Stimulated activated memory B cell treated with anti-CD40 and anti-IgM and Interleukin-4, amounts not matched to agents 10 μg/mL and 1 μg/mL and 100 μg/mL, for 72 hours (primary cell): ENCODE measurements at places on chromosomes 12 and 14.

DNA sequence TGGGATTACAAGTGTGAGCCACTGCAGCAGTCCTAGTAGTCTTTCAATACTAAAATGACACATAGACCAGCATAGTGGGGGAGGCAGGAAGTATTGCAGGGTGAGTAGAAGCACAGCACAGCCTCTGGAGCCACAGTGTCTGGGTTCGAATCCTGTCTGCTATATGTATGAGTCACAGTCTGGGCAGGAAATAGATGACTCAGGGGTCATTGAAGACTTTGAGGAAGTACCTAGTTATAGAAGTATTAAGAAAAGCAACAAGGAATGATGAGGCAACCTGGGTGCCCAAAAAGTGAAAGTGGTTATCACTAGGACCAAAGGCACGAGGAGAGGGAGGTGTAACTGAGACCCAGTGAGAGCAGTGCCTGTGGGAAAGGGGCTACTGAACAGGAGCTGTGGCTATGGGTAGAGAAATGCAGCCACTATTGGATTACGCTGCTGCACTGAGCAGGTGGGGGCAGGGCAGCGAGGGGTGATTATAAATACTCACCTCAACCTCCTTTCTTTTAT, 124.0 kb downstream of the PDE3A start:
- H3K4me1 ChIP-seq, result peaks cover 4% of the 10 kb centered on the region
- H3K27ac ChIP-seq, result no peak overlapping the region
- no peaks in the 10 kb centered on the region for H3K27me3 ChIP-seq
- H3K4me3 ChIP-seq, result no peak overlapping the region
- no peaks in the 10 kb centered on the region for H3K36me3 ChIP-seq

GRCh38 chr12:116636608-116637519, 77.7 kb downstream of the MAP1LC3B2 start:
- H3K36me3 ChIP-seq, result no peaks in the 10 kb centered on the region
- H3K27ac ChIP-seq, result no peak overlapping the region
- H3K27me3 ChIP-seq, result peaks cover 58% of the 10 kb centered on the region

DNA sequence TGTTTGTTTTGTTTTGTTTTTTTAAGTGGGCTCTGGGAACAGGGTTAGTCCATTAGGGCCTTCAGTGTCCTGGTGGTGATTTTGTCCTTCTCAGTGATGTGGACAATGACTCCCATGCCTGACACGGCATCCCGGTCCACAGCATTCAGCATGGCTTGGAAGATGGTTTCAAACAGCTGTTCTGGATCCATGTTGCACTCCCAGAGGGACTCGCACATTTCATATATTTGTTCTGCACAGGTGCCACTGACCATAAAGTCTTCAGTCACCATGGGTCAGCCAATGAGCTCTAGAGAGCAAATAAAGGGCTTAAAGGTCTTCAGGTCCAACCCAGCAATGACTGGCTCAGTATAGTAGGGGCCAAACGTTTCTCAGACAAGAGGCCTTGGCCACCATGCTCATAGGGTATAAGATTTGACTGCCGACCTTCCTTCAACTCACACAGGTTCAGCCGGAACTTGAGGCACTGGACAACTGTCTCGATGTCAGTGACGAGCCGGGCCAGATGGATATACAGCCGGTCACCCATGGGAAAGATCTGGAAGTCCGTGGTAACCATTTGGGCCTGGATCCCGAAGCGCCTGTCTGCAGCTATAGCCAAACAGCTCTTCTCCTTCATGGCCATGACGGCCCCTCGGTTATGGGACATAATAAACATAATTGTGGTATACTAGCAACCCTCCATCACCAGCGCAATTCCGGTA, 18.0 kb downstream of the OR10P1 start:
- no peak for ATAC-seq
- H3K4me1 ChIP-seq, result peaks cover 6% of the 10 kb centered on the region
- H3K27ac ChIP-seq, result no peak overlapping the region
- no peak overlapping the region for H3K4me3 ChIP-seq
- peaks cover 9% of the 10 kb centered on the region for H3K36me3 ChIP-seq
- H3K27me3 ChIP-seq, result no peaks in the 10 kb centered on the region

DNA sequence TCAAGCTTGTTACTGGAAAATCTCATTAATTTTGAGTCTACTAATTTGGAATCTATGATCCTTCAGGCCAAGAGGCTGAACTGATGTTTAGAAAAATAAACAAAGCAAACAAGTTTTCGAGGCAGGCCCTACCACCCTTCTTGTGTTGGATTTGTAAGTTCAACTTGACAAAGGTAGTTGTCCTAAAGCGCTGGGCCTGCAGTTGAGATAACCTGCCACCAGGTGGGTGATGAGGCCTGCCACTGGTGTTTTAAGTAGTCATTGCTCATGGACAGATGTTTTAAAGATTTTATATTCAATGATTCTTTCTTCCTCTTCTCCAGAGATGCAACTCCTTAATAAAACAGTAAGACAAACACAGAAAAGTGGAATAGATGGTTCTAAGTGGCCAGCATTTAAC, 19.4 kb downstream of the ACVRL1 start:
- no peak for ATAC-seq
- no peak overlapping the region for H3K4me3 ChIP-seq
- peaks cover 16% of the 10 kb centered on the region for H3K27me3 ChIP-seq
- no peaks in the 10 kb centered on the region for H3K36me3 ChIP-seq
- peaks cover 37% of the 10 kb centered on the region for H3K4me1 ChIP-seq

- H3K27ac ChIP-seq, result no peak overlapping the region
- no peaks in the 10 kb centered on the region for H3K36me3 ChIP-seq
- no peak for ATAC-seq
- H3K27me3 ChIP-seq, result no peaks in the 10 kb centered on the region
- no peak overlapping the region for H3K4me3 ChIP-seq
Observed at GRCh38 chr12:115023279-115024265, 339.6 kb upstream of the TBX3 start.

DNA sequence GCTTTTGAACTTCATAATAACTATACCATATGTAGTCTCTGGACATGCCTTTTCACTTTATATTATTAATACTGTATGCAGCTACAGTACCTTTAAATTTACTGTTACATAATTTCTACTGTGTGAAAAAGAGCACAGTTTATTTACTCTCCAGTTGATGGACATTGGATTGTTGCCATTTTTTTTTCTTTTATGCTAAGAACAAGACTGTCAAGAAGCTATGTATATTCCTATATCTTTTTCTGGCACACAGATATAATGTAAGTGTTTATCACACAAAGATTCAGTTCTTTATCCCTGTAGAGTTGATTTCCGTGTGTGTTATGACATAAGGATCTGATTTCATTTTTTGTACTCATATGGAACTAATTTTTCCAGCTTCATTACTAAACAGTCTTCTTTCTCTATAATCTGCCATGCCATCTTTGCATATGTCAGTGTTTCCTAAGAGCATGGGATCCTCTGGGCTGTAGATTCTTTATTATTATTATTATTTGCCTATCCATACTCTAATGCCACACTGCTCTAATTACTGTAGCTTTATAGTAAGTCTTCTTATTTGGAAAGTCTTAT, 593.0 kb upstream of the ATP2B1 start:
- no peak overlapping the region for H3K27ac ChIP-seq
- H3K4me3 ChIP-seq, result no peak overlapping the region
- H3K4me1 ChIP-seq, result peaks cover 26% of the 10 kb centered on the region
- ATAC-seq, result no peak
- no peaks in the 10 kb centered on the region for H3K36me3 ChIP-seq

DNA sequence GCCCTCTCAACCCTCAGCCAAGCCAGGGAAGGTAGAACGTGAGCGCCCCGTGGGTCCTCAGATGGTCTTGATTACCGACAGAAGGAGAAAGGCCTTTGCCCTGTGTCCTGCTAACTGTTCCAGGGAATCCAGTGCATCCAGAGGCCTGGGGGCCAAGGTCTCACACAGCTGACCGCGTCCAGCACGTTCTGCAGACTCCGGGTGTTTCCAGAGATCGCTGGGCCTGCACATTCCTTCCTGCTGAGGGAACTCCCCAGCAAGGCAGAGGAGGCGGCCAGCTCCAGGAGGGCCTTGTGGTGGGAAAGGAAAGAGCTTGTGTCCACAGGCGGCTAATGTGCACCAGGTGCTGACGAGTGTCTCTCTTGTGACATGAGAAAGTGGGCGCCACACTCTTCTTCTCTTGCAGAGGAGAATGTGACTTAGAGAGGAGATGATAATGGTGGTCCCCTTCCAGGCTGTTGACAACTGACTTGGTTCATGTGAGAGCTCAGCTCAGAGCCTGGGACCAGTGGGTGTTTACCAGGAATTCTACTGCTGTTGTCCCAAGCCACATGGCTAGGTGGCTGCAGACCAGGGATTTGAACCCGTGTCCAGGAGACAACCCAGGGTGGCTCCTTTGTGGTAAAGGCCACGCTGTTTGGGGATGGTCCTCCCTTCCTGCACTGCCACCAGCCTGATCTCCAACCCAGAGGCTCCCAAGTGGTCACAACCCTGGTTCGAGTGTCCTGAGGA, 46.8 kb upstream of the DLK1 start:
- H3K27ac ChIP-seq, result no peak overlapping the region
- no peaks in the 10 kb centered on the region for H3K4me1 ChIP-seq
- no peak overlapping the region for H3K4me3 ChIP-seq
- no peaks in the 10 kb centered on the region for H3K36me3 ChIP-seq
